ENCODE measurements at places on chromosomes 12 and 14. TPM values are rescaled to one million over a fixed set of nuclear protein-coding genes. Genes with fewer than 3 reads are reported as not detected.

The GUCY2C gene
- 0.08 TPM for total RNA-seq

DNA sequence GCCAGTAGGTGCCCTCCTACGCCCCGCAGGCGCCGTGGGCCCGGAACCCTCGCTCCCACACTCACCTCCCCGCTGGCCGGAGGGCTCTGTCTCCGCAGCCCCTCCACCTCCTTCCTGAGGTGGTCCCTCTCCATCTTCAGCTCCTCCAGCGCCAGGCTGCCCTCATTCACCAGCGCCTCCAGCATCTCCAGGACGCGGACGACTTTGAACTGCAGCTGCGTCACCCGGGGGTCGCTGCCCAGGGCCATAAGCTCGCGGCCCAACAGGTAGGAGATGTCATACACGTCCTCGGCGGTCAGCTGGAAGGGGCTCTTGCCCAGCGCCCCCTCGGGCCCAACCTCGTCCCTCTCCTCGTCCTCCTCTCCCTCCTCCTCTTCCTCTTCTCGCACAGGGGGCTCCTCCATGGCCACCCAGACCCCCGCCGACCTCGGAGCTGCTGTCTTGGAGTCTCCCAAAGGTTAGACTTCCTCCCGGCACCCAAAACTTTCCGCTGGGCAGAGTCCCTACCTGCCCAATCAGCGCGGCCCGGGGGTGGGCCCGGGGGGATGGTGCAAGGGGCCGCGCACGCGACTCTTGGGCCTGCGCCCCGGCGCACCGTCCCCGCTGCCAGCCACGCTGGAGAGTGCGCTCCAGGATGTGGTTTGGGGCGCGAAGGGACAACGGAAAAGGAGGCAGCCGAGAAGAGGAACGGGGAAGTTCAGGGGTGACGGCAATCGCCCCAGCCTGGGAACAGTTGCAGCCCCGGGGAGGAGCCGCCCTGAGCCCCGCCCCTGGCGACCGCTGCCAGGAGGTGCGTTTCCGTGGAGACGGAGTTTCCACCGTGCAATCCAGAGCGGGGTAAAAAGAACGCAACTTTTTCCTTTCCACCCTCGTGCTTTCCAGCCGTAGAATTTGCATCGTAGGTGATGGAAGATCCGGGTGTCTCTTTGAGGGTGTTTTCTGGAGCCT is at the start of gene RILPL2:
Gene RILPL2, minus strand, starts transcription at position 668 of the 948 bp plus-strand sequence. Its CDS starts 264 bp downstream, at position 404.
- DNase-seq: peak; percentile 86
- H3K27ac ChIP-seq: peak within 1 kb of the TSS; percentile 95
- no peaks in the 10 kb centered on the region for H3K36me3 ChIP-seq
- no peaks in the 10 kb centered on the region for H3K27me3 ChIP-seq
- peak within 1 kb of the TSS; percentile 82 for H3K4me3 ChIP-seq

The TMTC2 gene
- total RNA-seq: 1.9 TPM

- H3K4me1 ChIP-seq: no peaks in the 10 kb centered on the region
- H3K36me3 ChIP-seq: no peaks in the 10 kb centered on the region
- H3K27me3 ChIP-seq: peaks cover 3% of the 10 kb centered on the region
- no peak for DNase-seq
Observed at GRCh38 chr14:99854831-99855230, 61.6 kb downstream of the EML1 start.

- no peak overlapping the region for H3K27ac ChIP-seq
- H3K4me1 ChIP-seq: no peaks in the 10 kb centered on the region
- H3K4me3 ChIP-seq: no peak overlapping the region
- H3K27me3 ChIP-seq: no peaks in the 10 kb centered on the region
Observed at GRCh38 chr12:13277293-13277692, 80.8 kb downstream of the EMP1 start.

DNA sequence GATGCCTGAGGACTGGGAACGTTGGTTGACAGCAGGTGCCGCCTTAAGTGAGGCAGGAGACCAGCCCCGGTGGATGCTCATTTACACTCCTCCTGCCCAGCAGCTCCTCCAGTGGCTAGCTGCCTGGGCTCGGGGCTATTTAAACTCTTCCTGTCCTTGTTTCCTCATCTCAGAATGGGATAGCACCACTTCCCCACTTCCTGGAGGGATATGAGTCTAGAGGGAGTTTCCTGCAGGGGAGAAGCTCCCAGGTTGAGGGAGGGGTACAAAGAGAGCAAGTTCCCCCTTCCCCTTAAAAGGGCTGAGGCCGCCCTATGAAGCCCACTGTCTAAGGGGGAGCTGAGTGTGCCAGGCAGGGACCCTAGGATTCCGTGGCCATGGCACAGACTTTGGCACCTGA is 311.2 kb downstream of the AACS start:
- H3K27ac ChIP-seq: no peak overlapping the region
- H3K4me1 ChIP-seq: no peaks in the 10 kb centered on the region
- no peak overlapping the region for H3K4me3 ChIP-seq
- no peaks in the 10 kb centered on the region for H3K36me3 ChIP-seq
- DNase-seq: no peak

The IGFBP6 gene
- 0.64 TPM for total RNA-seq

- no peak overlapping the region for H3K4me3 ChIP-seq
- no peaks in the 10 kb centered on the region for H3K4me1 ChIP-seq
- H3K27me3 ChIP-seq: no peaks in the 10 kb centered on the region
- no peak overlapping the region for H3K27ac ChIP-seq
Observed at GRCh38 chr12:27635349-27635972, 60.8 kb upstream of the REP15 start.

GRCh38 chr12:110845339-110845682 is 1.5 kb upstream of the CCDC63 start:
- H3K27ac ChIP-seq: no peak overlapping the region
- peaks cover 13% of the 10 kb centered on the region for H3K27me3 ChIP-seq
- no peaks in the 10 kb centered on the region for H3K36me3 ChIP-seq
- H3K4me1 ChIP-seq: no peaks in the 10 kb centered on the region

- no peaks in the 10 kb centered on the region for H3K36me3 ChIP-seq
- no peak overlapping the region for H3K4me3 ChIP-seq
- H3K4me1 ChIP-seq: no peaks in the 10 kb centered on the region
- no peak overlapping the region for H3K27ac ChIP-seq
Observed at GRCh38 chr12:530308-530707, 70.6 kb downstream of the B4GALNT3 start.

DNA sequence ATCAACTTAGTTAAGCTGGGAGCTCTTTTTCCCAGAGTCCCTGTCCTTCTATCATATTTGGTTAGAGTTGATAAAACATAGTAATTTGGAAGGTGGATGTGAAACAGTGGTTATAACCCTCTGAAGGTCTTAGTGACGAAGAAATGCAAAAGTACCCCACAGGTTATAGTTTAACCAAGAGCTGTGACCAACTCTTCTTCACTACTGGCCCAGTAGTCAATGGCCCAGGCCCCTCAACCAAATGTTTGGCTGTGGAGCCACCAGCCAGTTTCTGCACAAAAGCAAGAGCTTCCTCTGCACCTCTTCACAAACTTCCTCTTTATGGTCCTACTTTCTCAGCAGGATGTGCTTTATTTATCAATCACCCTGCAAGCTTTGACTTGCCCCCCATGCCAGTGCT is 132.6 kb downstream of the BMP4 start:
- H3K4me1 ChIP-seq: no peaks in the 10 kb centered on the region
- no peaks in the 10 kb centered on the region for H3K36me3 ChIP-seq
- peak; percentile 3 for DNase-seq
- H3K27me3 ChIP-seq: no peaks in the 10 kb centered on the region
- no peak overlapping the region for H3K27ac ChIP-seq

The TSPAN8 gene
- total RNA-seq: 0.49 TPM

The TBX3 gene
- 0.28 TPM for total RNA-seq

- H3K36me3 ChIP-seq: no peaks in the 10 kb centered on the region
- DNase-seq: no peak
- no peaks in the 10 kb centered on the region for H3K4me1 ChIP-seq
- no peaks in the 10 kb centered on the region for H3K27me3 ChIP-seq
Observed at GRCh38 chr14:97276573-97276972, 479.4 kb downstream of the VRK1 start.

DNA sequence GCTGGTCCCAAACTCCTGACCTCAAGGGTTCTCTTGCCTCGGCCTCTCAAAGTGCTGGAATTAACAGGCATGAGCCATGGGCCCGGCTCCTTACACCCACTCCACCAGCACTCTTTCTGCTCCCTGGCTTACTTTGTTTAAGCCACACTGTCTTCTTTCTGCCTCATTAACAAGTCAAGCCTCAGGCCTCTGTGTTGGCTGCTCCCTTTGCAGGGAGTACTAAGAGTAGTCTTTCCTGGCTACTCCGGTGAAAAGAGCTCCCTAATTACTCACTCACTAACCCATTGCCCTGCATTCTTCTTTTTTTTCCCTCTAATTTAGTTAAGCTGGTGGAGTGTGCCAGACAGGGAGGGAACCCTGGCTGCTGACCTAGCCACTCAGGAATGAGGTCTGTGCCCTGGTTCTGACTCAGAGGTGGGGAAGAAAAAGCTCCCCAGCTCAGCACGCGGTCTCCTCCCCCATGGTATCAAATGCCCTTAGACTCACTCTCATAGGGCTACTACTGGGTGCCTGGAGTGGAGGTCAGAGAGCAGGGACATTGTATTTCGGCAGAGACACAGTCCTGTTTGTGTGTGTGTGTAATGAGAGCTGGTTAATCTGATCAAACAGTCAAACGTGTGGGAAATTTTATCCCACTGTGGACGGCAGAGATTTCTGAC is 19.8 kb downstream of the GALNT6 start:
- peaks cover 21% of the 10 kb centered on the region for H3K4me1 ChIP-seq
- peaks cover 25% of the 10 kb centered on the region for H3K36me3 ChIP-seq
- no peaks in the 10 kb centered on the region for H3K27me3 ChIP-seq

The KIF21A gene
- total RNA-seq: 31.1 TPM

The SERPINA12 gene
- not detected for total RNA-seq

DNA sequence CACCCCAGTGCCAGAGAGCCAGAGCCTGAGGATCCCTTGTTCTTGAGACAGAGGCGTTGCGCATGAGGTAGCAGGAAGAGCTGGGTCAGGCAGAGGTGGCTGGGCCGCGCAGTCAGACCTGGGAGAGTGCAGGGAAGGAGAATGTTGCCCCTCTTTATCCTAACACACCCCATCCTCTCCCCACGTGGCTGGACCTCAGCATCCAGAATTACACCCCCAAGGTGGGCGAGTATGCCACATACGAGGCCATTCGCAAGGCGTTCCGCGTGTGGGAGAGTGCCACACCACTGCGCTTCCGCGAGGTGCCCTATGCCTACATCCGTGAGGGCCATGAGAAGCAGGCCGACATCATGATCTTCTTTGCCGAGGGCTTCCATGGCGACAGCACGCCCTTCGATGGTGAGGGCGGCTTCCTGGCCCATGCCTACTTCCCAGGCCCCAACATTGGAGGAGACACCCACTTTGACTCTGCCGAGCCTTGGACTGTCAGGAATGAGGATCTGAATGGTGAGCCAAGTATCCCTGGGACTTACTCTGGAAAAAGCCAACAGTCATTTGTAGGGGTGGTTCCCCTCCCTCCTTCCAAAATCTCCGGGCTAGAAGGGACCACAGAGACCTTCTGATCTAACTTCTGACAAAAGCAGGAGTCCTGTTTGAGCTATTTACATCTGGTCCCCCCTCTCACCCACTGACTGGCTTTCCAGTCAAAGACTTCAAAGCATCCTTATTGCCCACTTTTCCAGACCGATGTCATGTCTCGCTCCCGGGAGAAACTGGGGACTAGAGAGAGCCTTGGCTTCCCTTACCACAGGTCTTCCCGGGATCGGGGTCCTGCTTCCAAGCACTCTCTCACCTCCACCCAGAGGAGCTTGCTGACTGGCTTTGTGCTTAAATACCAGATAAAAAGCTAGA is 6.1 kb downstream of the MMP14 start:
- no peak overlapping the region for H3K27ac ChIP-seq
- H3K4me3 ChIP-seq: no peak overlapping the region
- no peaks in the 10 kb centered on the region for H3K27me3 ChIP-seq
- no peaks in the 10 kb centered on the region for H3K36me3 ChIP-seq
- peaks cover 21% of the 10 kb centered on the region for H3K4me1 ChIP-seq

GRCh38 chr12:76562130-76562529 is 2.6 kb upstream of the OSBPL8 start:
- H3K4me3 ChIP-seq: no peak overlapping the region
- H3K4me1 ChIP-seq: no peaks in the 10 kb centered on the region
- no peak for DNase-seq
- no peaks in the 10 kb centered on the region for H3K36me3 ChIP-seq

The RND1 gene
- 4.2 TPM for total RNA-seq

DNA sequence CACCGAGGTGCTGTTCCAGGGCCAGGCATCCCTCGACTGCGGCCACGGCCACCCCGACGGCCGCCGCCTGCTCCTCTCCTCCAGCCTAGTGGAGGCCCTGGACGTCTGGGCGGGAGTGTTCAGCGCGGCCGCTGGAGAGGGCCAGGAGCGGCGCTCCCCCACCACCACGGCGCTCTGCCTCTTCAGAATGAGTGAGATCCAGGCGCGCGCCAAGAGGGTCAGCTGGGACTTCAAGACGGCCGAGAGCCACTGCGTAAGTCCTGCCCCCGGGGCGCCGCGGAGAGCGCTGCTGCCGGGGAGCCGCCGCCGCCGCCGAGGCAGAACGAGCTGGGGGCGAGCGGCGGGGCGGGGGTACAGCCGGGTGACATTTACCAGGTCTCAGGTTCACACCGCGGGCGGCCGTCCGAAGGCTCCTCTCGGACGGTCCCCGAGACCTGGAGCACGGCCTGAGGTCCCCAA is 1.4 kb downstream of the PLXNC1 start:
- H3K27me3 ChIP-seq: no peaks in the 10 kb centered on the region
- no peaks in the 10 kb centered on the region for H3K36me3 ChIP-seq
- H3K27ac ChIP-seq: peak overlapping the region; percentile 70
- H3K4me1 ChIP-seq: peaks cover 13% of the 10 kb centered on the region
- H3K4me3 ChIP-seq: peak overlapping the region; percentile 91
- no peak for DNase-seq

GRCh38 chr12:57133013-57133569 is 4.8 kb downstream of the LRP1 start:
- no peak for DNase-seq
- no peaks in the 10 kb centered on the region for H3K36me3 ChIP-seq
- peaks cover 4% of the 10 kb centered on the region for H3K4me1 ChIP-seq
